ENCODE measurements at places on chromosomes 5 and 9. TPM values are rescaled to one million over a fixed set of nuclear protein-coding genes. Genes with fewer than 3 reads are reported as not detected.

- ATAC-seq, result peak; percentile 1
These were observed 14.8 kb downstream of the ANXA1 start for GRCh38 chr9:73166468-73166867.

DNA sequence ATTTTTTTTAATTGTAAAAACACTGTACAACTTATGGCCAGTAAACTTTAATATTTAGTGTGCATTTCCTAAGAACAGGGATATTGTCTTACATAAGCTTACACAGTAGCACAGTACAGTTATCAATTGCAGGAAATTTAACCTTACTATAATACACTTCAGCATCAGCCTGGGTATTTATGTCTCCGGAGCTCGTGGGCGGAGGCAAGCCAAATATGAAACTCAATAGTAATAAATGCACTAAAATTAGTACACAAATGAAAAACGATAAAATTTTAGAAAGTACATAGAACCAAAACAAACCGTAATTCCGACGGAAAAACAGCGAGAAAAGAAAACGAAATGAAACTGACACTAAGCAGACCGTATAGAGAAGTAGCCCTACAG, 91.2 kb downstream of the ANXA2R start:
- no peak for ATAC-seq

- ATAC-seq, result no peak
These were observed 103.8 kb downstream of the DMXL1 start for GRCh38 chr5:119174578-119175163.

DNA sequence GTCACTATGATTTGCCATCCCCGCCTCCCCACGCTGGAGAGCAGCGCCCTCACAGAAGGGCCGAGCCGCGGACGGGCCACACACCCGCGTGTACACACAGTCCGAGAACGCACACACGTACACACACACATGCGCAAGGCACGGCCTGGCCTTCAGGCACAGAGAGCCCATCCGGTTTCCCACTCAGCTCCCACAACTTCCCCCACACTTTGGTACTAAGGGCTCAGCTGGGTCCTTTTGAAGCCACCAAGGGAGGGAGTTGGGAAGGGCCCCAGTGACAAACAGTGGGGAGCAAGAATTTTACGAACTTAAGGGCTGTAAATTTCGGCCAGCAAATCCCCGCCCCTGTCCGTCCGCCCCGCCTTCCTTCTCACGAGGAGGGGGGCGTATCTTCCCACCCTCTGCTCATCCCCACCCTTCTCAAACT, 133.3 kb upstream of the HAND1 start:
- ATAC-seq, result peak; percentile 40

Gene PIP5KL1
- total RNA-seq, result 4.3 TPM

All from esophagus mucosa (tissue), 1 donor.